NCI-H1694 (cell line): ENCODE measurements at places on chromosomes 6 and 20.
A peak's percentile ranks its signal among the peaks of the same experiment; 100 is the strongest.

DNA sequence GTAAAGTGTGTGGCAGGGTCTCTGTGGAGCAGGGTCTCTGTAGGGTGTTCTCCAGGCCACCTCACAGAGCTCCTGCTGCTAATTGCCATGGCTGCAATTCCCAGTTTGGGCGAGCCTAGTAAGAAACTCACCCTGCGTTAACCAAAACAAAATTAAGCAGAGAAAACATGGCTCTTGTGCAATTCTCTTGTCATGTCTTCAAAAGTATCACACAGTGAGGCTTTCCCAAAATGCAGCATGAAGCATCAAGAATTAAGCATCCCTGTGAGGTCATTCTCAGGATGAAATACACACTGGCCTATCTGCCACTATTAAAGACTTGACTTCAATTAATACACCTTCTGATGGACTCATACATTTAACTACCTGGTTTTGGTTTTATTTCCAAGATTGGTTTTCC is 72.8 kb downstream of the KIF13A start:
- no peak for DNase-seq

DNA sequence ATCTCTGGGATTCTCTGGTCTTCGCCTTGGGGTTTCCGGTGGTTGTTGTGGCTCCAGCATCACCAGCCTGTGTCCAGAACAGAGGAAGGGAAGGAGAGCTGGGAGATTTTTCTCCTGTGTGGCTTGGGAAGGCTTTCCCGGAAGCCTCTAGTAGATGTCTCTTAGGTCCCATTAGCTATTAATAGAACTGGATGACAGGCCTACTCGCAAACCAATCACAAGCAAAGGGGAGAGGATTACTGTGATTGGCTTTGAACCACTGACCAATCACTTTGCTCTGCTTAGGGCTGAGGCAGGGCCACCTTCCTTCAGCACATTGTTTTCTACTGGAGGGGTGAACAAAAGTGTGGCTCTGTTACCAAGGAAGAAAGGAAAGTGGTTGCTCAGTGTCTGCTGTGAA is 203.4 kb upstream of the SULF2 start:
- no peak for DNase-seq

GRCh38 chr6:35081426-35081851 is 59.7 kb downstream of the TCP11 start:
- DNase-seq, result no peak

GRCh38 chr6:15399641-15400470 is 154.0 kb downstream of the JARID2 start:
- DNase-seq, result peak; percentile 59

- DNase-seq, result no peak
Observed at GRCh38 chr20:49824206-49824605, 11.6 kb downstream of the SLC9A8 start.

DNA sequence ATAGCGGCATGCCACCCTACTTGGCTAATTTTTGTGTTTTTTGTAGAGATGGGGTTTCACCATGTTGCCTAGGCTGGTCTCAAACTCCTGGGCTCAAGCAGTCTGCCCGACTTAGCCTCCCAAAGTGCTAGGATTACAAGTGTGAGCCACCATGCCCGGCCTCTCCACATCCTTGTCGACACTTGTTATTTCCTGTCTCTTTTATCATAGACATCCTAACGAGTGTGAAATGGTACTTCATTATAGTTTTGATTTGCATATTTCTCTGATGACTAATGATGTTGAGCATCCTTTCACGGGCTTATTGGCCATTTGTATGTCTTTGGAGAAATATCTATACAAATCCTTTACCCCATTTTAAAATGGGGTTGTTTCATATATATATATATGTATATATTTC is 39.0 kb upstream of the ASXL1 start:
- no peak for DNase-seq

DNA sequence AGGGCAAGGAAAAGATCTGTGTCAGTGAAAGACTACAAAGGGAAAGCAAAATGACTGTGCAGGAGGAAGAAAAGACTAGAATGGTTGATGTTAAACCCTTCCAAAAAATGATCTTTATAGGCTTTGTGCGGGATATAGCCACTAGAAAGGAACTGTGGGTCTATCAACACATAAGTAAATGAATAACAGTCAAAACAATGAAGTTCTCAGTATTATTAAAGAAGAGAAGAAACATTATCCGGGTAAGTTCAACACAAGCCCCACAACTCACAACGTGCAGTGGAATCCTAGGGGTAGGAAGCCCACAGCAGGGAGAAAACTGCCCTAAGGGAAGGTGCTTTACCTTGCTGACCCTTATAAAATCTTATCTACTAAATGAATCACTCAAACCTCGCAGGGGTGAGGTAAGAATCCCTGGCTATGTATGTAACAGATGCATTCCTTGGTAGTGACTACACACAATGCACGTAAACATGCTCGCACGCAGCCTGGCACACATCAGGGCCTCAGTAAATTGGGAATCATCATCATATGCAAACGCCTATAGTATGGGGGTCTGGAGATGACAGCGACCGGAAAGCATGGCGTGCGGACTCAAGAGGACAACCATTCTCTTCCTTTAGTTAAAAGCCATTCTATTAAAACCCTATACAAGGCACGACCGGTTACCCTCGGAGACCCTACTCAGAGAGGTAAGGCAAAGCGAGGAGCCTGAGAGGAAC is 11.3 kb downstream of the TFAP2A start:
- no peak for DNase-seq

- no peak for DNase-seq
Observed at GRCh38 chr6:70625436-70625835, 42.2 kb upstream of the SMAP1 start.

- DNase-seq, result no peak
Observed at GRCh38 chr6:92962846-92963245, 456.5 kb downstream of the EPHA7 start.

GRCh38 chr6:10420546-10421157 is 5.8 kb upstream of the TFAP2A start:
- DNase-seq, result no peak

- no peak for DNase-seq
Observed at GRCh38 chr6:77425671-77426070, 37.6 kb downstream of the HTR1B start.

DNA sequence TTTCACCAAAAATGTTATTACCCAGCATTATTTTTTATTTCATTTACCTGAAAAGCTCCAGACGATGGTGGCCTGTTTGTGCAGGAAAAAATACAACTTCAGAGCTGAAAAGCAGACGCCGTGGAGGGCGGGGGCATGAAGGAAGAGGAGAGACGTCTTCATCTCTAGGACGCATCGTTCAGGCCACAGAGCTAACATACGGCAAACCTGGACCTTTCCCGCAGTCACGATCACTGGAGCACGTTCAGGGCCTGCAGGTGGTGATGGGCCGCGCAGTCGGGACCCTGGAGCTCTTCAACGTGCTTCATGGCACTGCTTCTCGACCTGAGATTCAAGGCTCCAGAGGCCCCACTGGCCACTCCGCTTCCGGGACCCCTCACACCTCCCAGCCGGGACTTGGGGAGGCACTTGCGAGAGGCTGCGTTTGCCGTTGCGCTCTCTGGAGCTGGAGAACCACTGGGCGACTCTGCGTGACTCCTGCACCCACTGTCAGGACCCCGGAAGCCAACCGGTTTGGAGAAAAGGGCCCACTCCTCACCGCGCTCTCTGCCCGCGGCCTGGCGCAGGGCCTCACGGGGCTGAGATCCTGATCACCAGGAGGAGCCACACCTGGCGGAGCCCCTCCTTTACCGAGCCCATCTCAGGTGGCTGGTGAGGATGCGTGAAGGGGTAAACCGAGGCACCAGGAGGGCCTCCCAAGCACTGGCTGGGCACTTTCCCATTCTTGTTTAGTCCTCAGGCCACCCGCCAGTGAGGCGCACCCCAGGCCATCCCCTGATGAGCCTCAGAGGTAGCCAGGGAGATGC is 164.4 kb upstream of the AFDN start:
- no peak for DNase-seq

DNA sequence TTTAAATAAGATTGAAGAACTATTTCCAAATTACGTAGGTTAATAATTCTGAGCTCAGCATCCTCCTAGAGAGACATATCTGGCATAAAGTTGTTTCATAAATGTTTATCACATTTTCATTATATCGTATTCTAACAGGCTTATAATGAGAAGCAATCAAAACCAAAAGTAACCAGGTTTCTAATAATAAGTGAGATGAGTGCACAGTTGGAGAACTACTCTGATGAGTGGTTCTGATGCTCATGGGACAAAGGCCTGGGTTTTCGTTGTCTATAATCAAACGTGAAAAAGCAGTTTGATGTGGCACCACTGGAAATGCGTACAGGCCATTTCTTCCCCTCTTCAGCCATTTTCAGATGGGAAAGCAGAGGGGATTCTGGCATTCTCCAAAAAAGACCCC is 4.7 kb upstream of the SERPINB6 start:
- no peak for DNase-seq

GRCh38 chr20:19277381-19277780 is 64.9 kb downstream of the SLC24A3 start:
- DNase-seq, result no peak

- DNase-seq, result no peak
Observed at GRCh38 chr6:52498538-52499017, 78.3 kb downstream of the TRAM2 start.

DNA sequence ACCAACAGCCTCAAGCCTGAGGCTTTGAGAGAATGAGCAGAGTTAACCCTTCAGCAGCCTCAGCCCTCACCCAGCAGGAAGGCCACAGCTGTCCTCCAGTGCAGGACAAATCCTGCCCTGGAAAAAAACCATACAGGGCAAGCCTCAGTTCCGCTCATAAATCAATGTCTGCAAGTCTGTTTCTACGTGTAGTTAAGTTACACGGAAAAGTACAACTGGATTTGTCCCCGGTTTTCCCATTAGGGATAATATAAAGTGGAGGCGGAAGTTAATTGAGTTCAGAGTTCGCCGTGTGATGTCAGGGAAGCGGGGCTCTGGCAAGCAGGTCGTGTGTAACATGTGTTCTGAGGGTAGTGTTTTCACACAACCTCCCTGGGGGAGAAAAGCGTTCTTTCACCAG is 44.2 kb upstream of the EYA2 start:
- no peak for DNase-seq
